ENCODE measurements at places on chromosomes 11 and 22.

DNA sequence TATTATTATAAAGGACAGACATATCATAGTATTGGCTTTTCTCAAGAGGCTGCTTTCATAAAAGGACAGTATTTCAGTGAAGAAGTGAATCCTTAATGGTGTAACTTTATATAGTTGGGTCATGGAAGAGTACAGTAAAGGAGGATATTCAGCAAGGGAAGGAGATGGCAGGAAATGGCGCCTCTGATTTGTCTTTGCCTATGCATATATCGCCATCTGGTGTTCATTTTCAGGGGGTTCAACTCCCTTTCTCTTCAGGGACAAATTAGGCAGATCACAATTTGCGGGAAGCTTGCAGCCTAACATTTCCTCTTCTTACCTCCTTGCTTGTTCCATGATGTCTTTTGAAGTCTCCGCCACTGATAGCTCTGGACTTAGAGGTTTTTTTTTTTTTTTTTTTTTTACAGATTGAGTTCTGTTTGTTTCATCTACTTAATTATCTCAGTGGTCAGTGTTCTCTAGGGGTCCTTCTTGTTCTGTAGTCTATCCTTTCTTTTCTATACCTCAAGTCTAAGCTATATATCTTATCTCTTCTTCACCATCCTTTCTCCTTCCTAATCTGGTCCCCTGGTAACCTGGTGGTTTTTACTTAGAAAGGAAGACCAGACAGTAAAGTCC lies 21.8 kb upstream of the RRM1 start:
- no peak for DNase-seq

- DNase-seq = no peak
Measured at GRCh38 chr11:36564376-36565030, 3.3 kb upstream of the RAG1 start.

GRCh38 chr11:71065841-71066240 lies 186.5 kb downstream of the SHANK2 start:
- no peak for DNase-seq

- no peak for DNase-seq
Measured at GRCh38 chr11:69534166-69534530, 52.7 kb downstream of the LINC01488 start.

- DNase-seq = no peak
Measured at GRCh38 chr11:76579056-76579751, 91.3 kb downstream of the LRRC32 start.

All from stimulated activated CD8-positive, alpha-beta memory T cell treated with anti-CD3 and anti-CD28 coated beads, Interleukin-2, amount 100 ng/mL, for 48 hours (primary cell).